PC-9 (cell line): ENCODE measurements at places on chromosomes 4 and X.

GRCh38 chrX:72262077-72262476 lies 15.0 kb downstream of the RPS4X start:
- H3K27me3 ChIP-seq, result no peaks in the 10 kb centered on the region
- no peak for DNase-seq
- no peaks in the 10 kb centered on the region for H3K36me3 ChIP-seq
- no peak overlapping the region for H3K27ac ChIP-seq
- H3K4me1 ChIP-seq, result no peaks in the 10 kb centered on the region

DNA sequence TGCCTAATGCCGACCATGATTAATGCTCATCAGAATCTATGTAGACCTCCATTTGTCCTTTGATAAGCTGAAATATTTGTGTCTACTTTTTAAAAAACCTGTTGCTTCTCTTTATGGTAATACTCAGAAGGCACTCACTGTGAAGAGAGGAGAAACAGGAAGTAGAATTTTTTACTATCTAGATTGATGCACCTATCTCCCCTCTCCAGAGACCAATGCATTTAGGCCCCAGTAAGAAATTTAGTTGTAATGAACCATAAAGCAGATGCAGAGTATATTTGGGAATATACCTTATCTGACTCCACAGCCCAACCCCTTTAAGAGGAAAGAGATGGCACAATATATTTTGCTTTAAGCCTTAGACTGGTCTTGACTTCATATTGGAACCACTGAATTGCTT lies 11.1 kb downstream of the TBL1X start:
- no peak overlapping the region for H3K4me3 ChIP-seq
- H3K4me1 ChIP-seq, result no peaks in the 10 kb centered on the region
- no peaks in the 10 kb centered on the region for H3K36me3 ChIP-seq
- no peak overlapping the region for H3K27ac ChIP-seq
- no peaks in the 10 kb centered on the region for H3K27me3 ChIP-seq

- H3K27me3 ChIP-seq, result no peaks in the 10 kb centered on the region
- no peak overlapping the region for H3K27ac ChIP-seq
- H3K4me1 ChIP-seq, result no peaks in the 10 kb centered on the region
- no peak overlapping the region for H3K4me3 ChIP-seq
These were observed 297.8 kb downstream of the PPP3CA start for GRCh38 chr4:101049549-101050001.

GRCh38 chrX:153778181-153778580 lies 2.7 kb upstream of the SRPK3 start:
- H3K4me3 ChIP-seq, result no peak overlapping the region
- no peaks in the 10 kb centered on the region for H3K4me1 ChIP-seq
- H3K36me3 ChIP-seq, result no peaks in the 10 kb centered on the region
- no peak overlapping the region for H3K27ac ChIP-seq
- H3K27me3 ChIP-seq, result no peaks in the 10 kb centered on the region

DNA sequence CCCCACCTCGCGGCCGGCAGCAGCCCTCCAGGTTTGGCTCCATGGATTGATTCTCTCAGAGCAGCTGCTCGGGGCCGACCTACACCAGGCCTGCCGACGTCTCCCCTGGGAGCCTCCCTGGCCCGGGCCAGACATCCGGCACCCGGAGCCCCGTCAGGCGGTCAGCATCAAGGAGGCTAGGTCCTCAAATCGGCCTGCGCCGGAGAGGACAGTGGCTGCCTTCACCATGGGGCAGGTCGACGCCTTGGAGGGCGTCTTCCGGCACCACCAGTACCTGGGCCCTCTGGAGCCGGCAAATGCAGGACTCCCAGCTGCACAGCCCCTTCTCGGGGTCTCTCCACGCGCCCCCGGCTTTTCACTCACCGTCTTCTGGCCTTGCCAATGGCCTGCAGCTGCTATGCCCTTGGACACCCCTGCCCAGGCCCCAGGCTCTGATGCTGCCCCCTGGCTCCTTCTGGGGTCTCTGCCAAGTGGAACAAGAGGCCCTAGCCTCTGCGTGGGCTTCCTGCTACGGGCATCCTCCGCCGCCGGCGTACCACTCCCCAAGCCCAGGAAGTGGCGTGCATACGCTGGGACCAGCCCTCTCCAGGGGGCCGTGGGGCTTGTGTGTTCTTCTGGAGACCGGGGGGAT lies 341.8 kb downstream of the MAGEB5 start:
- no peaks in the 10 kb centered on the region for H3K27me3 ChIP-seq
- no peaks in the 10 kb centered on the region for H3K36me3 ChIP-seq
- H3K4me1 ChIP-seq, result no peaks in the 10 kb centered on the region

DNA sequence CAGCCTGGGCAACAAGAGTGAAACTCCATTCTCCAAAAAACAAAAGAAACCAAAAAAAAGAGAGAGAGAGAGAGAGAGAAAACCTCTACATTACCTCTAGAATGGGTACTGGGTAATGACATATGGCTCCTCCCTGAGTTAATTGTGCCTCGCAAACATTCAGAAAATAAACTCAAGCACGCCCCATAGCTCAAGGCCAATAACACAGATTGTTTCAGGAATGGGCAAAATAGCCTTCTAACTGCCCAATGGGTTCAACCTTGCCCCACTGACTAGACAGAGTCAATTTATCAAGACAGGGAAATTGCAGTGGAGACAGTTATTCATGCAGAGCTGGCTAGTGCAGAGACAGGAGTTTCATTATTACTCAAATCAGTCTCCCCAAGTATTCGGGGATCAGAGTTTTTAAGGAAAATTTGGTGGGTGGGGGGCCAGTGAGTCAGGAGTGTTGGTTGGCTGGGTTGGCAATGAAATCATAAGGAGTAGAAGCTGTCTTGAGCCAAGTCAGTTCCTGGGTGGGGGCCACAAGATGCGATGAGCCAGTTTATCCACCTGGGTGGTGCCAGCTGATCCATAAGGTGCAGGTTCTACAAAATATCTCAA lies 25.1 kb downstream of the NIPAL1 start:
- DNase-seq, result no peak
- H3K36me3 ChIP-seq, result 0 out of 2 replicates have a peak, but pooled peaks cover 2% of the 10 kb centered on the region
- 0 out of 2 replicates have a peak, but pooled peaks cover 4% of the 10 kb centered on the region for H3K4me1 ChIP-seq
- no peaks in the 10 kb centered on the region for H3K27me3 ChIP-seq

DNA sequence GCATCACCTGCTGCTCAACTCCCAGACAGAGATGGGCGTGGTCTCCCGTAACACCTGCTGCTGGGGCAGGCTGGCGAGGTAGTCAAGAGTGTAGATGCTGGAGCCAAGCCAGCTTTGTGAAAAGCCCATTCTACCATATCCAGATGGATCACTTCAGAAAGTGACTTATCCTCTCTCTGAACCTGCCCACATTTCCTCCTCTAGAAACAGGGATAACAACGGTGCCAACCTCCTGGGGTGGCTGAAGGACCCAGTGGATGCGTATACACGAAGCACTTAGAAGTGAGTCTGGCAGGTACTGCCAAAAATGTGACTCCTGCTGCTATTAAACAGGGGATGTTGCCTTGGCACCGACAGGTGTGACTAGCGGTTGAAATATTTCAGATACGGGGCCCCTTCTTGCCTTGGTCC lies 95.8 kb downstream of the SORBS2 start:
- H3K4me3 ChIP-seq, result no peak overlapping the region
- no peaks in the 10 kb centered on the region for H3K27me3 ChIP-seq
- no peaks in the 10 kb centered on the region for H3K4me1 ChIP-seq
- no peaks in the 10 kb centered on the region for H3K36me3 ChIP-seq
- H3K27ac ChIP-seq, result no peak overlapping the region

- H3K27me3 ChIP-seq, result no peaks in the 10 kb centered on the region
- no peak overlapping the region for H3K4me3 ChIP-seq
- DNase-seq, result no peak
- H3K4me1 ChIP-seq, result no peaks in the 10 kb centered on the region
- no peak overlapping the region for H3K27ac ChIP-seq
- H3K36me3 ChIP-seq, result no peaks in the 10 kb centered on the region; the same call in 1 of the 2 replicates
These were observed 88.5 kb downstream of the FAM193A start for GRCh38 chr4:2624782-2625530.

DNA sequence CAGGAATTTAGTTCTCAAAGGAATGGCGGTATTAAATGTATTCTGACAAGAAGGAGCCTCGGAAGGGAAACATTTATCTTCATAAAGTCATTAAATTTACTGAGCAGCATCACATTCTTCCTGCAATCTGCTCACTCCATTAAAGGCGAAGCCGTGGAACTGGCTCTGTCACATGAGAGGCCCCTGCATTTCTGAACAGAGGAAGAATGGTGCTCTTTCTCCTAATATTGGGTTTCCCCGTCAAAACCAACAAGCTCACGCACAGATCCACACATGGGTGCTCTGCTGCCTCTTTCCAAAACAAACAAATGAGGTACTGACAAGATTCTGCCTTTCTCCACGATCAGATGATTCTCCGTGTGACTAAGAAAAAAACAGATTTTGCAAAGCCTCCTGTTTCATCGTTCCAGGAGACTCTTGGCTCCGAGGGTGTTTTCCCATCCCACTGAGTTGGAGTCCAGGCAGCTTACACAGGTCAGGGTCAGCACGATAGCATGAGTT lies 191.2 kb downstream of the IDS start:
- H3K4me3 ChIP-seq, result no peak overlapping the region
- no peaks in the 10 kb centered on the region for H3K36me3 ChIP-seq
- H3K27me3 ChIP-seq, result peaks cover 23% of the 10 kb centered on the region
- DNase-seq, result no peak
- H3K4me1 ChIP-seq, result no peaks in the 10 kb centered on the region
- H3K27ac ChIP-seq, result no peak overlapping the region

DNA sequence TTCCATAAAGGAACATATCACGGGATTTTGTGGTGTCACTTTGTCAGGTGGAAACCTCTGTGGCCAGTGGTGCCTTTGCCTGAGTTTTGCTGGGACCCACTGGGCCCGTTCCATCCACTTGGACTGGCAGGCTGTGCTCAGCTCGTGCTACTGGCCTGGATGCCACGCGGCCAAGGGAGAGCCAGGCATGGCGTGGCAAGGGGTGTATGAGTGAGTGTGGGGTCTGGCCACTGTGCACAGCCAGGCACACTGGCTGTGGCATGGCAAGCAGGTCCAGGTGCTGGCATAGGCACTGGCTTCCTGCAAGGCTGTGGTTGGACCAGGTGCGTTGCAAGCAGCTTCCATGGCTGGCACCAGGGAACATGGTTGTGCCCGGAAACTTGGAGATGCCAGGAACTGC lies 60.8 kb downstream of the TBCK start:
- H3K36me3 ChIP-seq, result no peaks in the 10 kb centered on the region
- H3K27me3 ChIP-seq, result no peaks in the 10 kb centered on the region
- H3K27ac ChIP-seq, result no peak overlapping the region
- DNase-seq, result no peak

- no peaks in the 10 kb centered on the region for H3K36me3 ChIP-seq
- H3K4me1 ChIP-seq, result no peaks in the 10 kb centered on the region
- H3K4me3 ChIP-seq, result no peak overlapping the region
- H3K27me3 ChIP-seq, result no peaks in the 10 kb centered on the region
These were observed 114.6 kb downstream of the ARHGAP10 start for GRCh38 chr4:147846318-147847155.

DNA sequence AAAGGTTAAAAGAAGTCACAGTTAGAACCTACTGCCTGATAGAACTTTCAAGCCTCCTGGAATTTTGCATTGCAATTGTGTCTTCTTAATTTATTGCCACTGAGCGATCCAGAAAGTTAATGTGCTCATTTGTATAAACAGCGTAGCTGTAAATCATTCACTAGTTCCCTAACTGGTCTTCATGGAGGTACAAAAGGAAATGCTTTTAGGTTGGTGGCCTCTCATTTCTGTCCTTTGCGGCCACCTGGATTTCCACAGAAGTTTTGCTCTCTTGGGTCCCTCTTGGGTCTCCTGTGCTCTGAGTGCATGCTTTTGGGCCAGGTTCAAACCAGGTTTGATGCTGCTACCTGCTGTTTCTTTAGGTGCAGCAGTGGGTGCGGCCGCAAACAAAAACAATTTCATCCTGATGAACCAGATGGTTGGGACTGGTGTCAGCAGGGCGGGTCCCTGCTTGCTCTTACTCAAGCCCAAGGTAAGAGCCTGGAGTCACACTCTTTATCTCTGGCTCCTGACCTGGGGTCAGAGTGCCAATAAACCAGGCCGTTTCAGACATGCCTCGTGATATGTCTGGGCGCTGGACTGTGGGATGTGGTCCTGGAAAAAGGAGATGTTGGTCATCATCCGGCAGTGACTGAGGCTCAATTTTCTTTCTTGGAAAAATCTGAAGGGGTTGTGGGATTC lies 270.1 kb downstream of the PTTG2 start:
- no peaks in the 10 kb centered on the region for H3K36me3 ChIP-seq
- H3K27ac ChIP-seq, result peak overlapping the region; percentile 77
- peak; percentile 95 for DNase-seq
- peak overlapping the region; percentile 13; the same call in 1 of the 2 replicates for H3K4me3 ChIP-seq

DNA sequence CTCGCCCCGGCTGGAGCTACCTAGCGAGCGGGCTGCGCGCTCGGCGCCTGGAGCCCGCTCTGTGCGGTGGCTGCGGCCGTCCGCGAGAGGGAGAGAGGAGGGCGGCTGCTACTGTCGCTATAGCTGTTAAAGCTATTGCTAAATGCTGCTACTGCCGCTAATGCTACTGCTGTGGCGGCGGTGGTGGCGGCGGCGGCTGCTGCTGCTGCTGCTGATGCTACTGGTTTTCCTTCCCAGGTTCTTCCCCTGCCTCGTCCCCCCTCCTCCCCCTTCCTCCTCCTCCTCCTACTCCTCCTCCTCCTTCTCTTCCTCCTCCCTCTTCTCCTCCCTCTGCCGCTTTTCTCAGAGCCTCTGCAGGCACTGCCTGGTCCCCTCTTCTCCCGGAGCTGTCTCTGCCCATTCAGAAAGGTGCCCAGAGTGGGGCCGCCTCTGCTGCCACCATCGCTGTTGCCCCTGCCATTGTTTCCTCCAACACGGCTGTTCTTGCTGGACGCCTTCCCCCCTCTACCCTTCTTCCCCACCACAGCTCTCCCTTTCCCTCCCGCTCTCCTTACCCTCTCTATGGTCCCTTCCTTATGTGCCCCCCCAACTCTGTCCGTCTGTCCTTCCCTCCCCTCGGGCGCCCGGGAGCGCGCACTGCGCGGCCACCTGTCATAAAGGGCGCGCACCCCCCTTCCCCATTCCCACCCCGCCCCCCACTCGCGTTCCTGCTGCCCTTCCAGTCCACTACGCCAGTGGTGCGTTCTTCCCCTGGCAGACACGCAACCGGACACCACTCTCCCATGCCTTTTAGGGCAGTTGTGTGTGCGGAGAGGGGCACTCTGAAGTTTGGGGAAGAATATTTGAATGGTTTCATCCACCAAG lies at the start of gene NEXMIF:
NEXMIF (minus strand) TSS at position 228 of the 864 bp plus-strand sequence.
- DNase-seq, result peak; percentile 3
- H3K36me3 ChIP-seq, result no peaks in the 10 kb centered on the region
- no peaks in the 10 kb centered on the region for H3K4me1 ChIP-seq
- H3K4me3 ChIP-seq, result no peak within 1 kb of the TSS
